ENCODE measurements at places on chromosomes 7 and 10. TPM values are rescaled to one million over a fixed set of nuclear protein-coding genes. Genes with fewer than 3 reads are reported as not detected.

HOGA1 gene
- 2.6 TPM for total RNA-seq

LRRTM3 gene
- total RNA-seq: not detected

DNA sequence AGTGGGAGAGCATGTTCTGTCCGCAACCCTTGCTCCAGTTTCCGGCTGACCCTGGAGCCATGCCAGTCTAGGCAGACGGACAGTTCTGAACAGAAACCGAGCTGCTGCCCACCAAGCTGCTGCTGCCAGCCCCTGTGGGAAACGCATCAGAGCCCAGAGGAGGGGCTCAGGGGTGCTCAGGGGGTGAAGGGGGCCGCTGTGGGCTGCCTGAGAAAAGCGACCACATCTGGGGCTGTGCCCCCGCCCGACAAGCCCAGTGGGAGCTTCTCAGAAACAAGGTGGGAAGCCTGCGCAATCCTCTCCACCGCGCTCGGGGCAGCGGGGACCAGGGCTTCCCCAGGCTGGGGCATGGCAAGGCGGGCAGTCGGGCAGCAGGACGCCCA is 38.8 kb upstream of the CFAP46 start:
- DNase-seq: no peak
- H3K27me3 ChIP-seq: no peaks in the 10 kb centered on the region
- no peaks in the 10 kb centered on the region for H3K4me1 ChIP-seq
- H3K4me3 ChIP-seq: no peak overlapping the region
- no peak overlapping the region for H3K27ac ChIP-seq

- H3K4me1 ChIP-seq: no peaks in the 10 kb centered on the region
- no peaks in the 10 kb centered on the region for H3K36me3 ChIP-seq
- no peaks in the 10 kb centered on the region for H3K27me3 ChIP-seq
- H3K4me3 ChIP-seq: no peak overlapping the region
- H3K27ac ChIP-seq: no peak overlapping the region
Measured at GRCh38 chr10:78740976-78741915, 327.5 kb upstream of the ZMIZ1 start.

SFRP5 gene
- not detected for total RNA-seq

GRCh38 chr10:78436222-78436573 is 402.5 kb downstream of the RPS24 start:
- H3K4me1 ChIP-seq: peaks cover 39% of the 10 kb centered on the region
- no peak overlapping the region for H3K4me3 ChIP-seq
- H3K27me3 ChIP-seq: no peaks in the 10 kb centered on the region

- peak overlapping the region; percentile 66 for H3K27ac ChIP-seq
- H3K27me3 ChIP-seq: no peaks in the 10 kb centered on the region
- no peak overlapping the region for H3K4me3 ChIP-seq
Measured at GRCh38 chr7:101112233-101112632, 14.7 kb upstream of the SERPINE1 start.

SSMEM1 gene
- not detected for total RNA-seq

ZSCAN25 gene
- total RNA-seq: 10.3 TPM

GRCh38 chr7:55277916-55278315 is 87.2 kb upstream of the LANCL2 start:
- H3K36me3 ChIP-seq: no peaks in the 10 kb centered on the region
- H3K4me3 ChIP-seq: no peak overlapping the region
- H3K27ac ChIP-seq: no peak overlapping the region

DNA sequence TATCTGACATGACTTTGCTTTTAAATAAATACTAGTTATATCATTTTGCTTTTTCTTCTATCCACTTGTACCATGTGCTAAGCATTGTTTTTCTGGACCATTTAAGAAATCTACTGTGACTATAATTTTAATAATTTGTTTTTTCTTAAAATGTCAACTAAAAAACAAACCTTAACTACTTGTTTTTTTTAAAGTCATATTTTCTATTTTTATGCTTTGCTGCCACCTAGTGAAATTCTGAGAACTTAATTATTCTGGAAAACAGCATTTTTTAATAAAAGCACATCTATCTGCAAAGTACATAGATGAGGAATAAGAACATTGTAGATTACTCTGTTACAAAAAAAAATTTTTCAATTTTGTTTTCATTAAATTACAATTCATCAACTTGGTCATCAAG is 47.4 kb downstream of the ORC5 start:
- H3K27me3 ChIP-seq: no peaks in the 10 kb centered on the region
- H3K27ac ChIP-seq: no peak overlapping the region
- H3K4me1 ChIP-seq: no peaks in the 10 kb centered on the region
- peaks cover 10% of the 10 kb centered on the region for H3K36me3 ChIP-seq
- H3K4me3 ChIP-seq: no peak overlapping the region

DNA sequence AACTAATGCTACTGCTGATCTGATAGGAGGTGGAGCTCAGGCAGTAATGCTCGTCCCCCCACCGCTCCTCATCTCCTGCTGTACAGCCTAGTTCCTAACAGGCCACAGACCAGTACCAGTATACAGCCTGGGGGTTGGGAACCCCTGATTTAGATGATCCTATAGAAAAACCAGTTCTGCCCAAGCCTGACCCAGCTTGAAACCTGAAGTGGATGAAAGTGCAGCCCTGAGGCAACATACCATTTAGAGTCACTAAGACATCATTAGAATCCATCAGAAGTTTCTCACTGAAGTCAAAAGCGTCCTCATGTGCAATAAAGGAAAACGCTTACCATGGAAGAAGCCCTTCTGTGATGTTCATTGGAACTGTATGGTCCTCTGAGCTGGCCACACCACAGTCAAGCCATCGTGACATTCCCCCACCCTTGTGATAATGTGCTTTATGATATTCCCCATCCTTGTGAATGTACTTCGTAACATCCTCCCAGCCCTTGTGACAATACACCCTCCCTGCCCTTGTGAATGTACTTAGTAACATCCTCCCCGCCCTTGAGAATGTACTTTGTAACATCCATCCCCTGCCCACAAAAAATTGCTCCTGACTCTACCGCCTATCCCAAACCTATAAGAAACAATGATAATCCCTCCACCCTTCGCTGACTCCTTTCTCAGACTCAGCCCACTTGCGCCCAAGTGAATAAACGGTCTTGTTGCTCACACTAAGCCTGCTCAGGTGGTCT is 65.9 kb upstream of the HECTD2 start:
- DNase-seq: no peak
- no peaks in the 10 kb centered on the region for H3K27me3 ChIP-seq
- no peaks in the 10 kb centered on the region for H3K36me3 ChIP-seq

DNA sequence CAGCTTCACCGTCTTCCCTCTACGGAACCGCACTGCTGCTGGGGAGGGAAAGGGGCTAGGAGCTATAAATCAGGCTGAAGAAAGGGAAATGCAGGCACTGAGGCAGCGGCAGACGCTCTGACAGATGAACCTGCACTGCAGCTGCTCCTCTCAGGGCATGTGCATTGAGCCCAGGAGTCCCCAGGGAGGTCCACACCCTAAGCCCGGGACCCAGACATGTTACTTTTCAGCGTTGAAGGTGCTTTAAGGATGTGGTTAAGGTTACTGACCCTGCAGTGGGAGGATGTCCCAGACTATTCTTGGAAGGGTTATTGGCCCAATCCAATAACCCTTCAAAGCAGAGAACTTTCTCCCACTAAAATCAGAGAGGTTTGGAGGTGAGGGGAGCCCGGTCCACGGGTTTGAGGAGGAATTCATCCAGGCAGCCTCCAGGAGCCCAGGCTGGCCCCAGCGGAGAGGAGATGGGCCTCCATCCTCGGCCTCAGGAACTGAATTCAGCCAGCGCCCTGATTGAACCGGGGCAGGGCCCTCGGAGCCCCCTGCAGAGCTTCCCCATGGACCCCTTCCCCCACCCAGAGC is 75.4 kb downstream of the ADARB2 start:
- H3K27ac ChIP-seq: no peak overlapping the region
- no peak for DNase-seq
- H3K27me3 ChIP-seq: no peaks in the 10 kb centered on the region

FBXL13 gene
- total RNA-seq: 0.75 TPM

DNA sequence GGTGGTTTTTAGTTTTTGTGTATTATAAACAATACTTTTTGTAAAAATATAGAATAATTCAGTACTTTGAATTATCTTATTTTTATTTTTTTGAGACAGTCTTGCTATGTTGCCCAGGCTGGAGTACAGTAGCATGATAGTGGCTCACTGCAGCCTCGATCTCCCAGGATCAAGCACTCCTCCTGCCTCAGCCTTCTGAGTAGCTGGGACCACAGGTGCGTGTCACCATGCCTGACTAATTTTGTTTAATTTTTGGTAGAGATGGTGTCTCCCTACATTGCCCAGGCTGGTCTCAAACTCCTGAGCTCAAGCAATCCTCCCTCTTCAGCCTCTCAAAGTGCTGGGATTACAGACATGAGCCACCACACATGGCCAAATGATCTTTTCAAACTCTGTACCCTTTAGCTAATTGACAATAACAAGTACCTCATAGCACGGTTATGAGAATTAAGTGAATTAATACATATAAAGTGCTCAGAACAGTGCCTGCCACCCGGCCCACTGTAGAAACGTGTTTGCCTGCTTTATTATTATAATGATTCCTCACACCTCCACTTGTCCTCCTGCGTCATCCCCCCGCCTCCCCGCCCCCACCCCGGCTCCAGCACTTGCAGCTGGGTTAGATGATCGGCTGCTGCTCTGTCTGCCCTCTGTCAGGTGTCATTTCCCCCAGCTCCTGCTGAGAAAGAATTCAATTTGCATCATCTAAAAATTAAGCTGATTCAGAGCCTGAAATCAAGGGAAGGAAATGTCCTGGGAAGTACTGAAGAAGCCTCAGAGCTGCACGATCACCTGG is 53.6 kb upstream of the NRF1 start:
- H3K36me3 ChIP-seq: no peaks in the 10 kb centered on the region
- H3K4me3 ChIP-seq: no peak overlapping the region
- no peak for DNase-seq
- H3K4me1 ChIP-seq: no peaks in the 10 kb centered on the region
- no peak overlapping the region for H3K27ac ChIP-seq

GRCh38 chr7:139648941-139649425 is 125.5 kb downstream of the CLEC2L start:
- DNase-seq: no peak
- H3K27me3 ChIP-seq: no peaks in the 10 kb centered on the region
- peak overlapping the region; percentile 11 for H3K27ac ChIP-seq
- H3K4me3 ChIP-seq: no peak overlapping the region
- H3K36me3 ChIP-seq: no peaks in the 10 kb centered on the region

DNA sequence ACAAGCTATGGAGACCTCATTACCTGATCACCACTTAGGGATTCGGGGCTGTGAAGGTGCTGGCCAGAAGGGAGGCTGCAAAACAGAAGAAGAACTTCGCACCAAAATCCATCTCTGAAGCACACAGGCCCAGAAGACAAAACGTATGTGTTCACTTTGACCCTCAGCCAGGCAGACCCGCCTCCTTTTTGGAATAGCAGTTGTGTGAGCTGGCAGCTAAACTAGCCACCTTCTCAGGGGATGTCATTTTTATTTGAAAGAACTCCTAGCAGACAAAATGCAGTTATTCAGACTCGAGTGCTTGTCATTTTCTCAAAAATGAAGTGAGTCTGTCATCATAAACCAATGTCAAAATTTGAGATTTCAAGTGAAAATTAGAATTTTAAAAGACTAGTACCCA is 71.7 kb downstream of the TNS3 start:
- H3K4me3 ChIP-seq: no peak overlapping the region
- H3K4me1 ChIP-seq: peaks cover 8% of the 10 kb centered on the region
- no peaks in the 10 kb centered on the region for H3K36me3 ChIP-seq
- DNase-seq: no peak
- no peaks in the 10 kb centered on the region for H3K27me3 ChIP-seq

DNA sequence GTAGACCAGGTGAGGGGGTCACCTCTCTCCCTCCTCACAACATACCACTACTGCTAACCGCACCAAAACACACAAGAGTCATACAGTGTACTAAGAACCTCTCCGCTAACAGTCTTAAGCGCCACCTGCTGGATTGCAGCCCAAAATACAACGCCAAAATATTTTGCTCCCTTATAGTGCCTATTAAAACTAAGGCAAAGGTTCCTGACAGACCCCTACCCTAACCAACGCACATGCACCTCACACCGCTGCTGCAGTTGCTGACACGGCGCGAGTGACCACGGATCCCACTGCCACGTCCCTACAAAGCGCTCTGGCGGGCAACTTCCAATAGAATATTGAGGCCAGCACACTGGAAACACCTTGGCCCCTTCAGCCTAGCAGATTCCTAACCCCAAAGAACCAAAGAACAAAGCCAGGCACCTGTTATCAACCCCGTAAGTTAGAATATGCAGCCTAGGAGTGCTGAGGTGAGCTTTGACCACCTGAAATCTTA is 563.6 kb upstream of the SEMA3D start:
- DNase-seq: no peak
- no peaks in the 10 kb centered on the region for H3K27me3 ChIP-seq
- H3K4me1 ChIP-seq: no peaks in the 10 kb centered on the region
- H3K36me3 ChIP-seq: no peaks in the 10 kb centered on the region
- H3K4me3 ChIP-seq: no peak overlapping the region
- no peak overlapping the region for H3K27ac ChIP-seq

NEBL gene
- 0.21 TPM for total RNA-seq

DNA sequence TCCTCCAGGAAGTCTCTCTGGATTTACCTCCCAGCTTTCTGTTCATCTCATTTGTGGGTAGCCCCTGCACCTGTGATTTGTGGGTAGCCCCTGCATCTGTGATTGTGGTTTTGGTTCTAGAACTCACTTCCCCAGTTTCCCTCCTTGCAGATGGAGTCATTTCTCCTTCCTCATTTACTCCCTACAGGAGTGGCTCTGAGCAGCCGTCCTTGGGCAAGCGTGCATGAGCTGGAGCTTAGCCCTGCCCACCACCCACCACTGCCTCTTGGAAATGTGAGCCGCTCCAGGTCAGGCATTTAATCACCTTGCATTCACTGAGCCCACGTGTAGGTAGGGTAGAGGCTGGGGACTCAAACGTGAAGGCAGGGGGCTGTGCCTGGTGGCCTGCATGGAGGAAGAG is 8.2 kb downstream of the COL26A1 start:
- no peak overlapping the region for H3K27ac ChIP-seq
- H3K4me3 ChIP-seq: no peak overlapping the region
- no peak for DNase-seq
- no peaks in the 10 kb centered on the region for H3K27me3 ChIP-seq
- no peaks in the 10 kb centered on the region for H3K36me3 ChIP-seq
- H3K4me1 ChIP-seq: no peaks in the 10 kb centered on the region

TMEM26 gene
- not detected for total RNA-seq

DNA sequence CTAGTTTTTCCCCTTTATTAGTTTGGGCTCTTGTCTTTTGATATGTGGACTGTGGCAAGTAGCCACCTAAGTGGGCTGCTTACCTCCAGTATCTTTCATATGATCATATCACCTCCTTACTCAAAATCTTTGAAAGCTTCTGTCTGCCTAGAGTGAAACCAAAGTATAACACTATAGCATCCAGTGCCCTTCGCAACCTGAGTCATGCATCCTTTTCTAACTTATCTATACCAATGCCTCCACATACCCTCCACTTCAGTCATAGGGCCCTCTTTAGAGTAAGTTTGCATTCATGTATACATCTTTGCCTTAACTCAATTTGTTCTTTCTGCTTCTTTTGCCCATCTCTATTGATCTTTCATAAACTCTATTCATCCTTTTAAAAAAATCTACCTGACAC is 15.7 kb upstream of the MACC1 start:
- no peak for DNase-seq
- no peaks in the 10 kb centered on the region for H3K27me3 ChIP-seq
- no peaks in the 10 kb centered on the region for H3K36me3 ChIP-seq
- no peak overlapping the region for H3K4me3 ChIP-seq
- H3K27ac ChIP-seq: no peak overlapping the region

GRCh38 chr7:143345428-143345900 is 17.0 kb downstream of the FAM131B start:
- H3K4me3 ChIP-seq: peak overlapping the region; percentile 20
- DNase-seq: no peak
- H3K4me1 ChIP-seq: peaks cover 5% of the 10 kb centered on the region
- no peak overlapping the region for H3K27ac ChIP-seq

CFAP70 gene
- total RNA-seq: not detected

ABCB8 gene
- total RNA-seq: 50.8 TPM
